Effector CD4-positive, alpha-beta T cell (primary cell): ENCODE measurements at places on chromosomes 13 and 19.

- no peak for DNase-seq
Observed at GRCh38 chr13:95160112-95160906, 140.9 kb downstream of the ABCC4 start.

- no peak for DNase-seq
Observed at GRCh38 chr19:13942023-13942684, 3.9 kb upstream of the PODNL1 start.

- no peak for DNase-seq
Observed at GRCh38 chr13:66113882-66114526, 1116.1 kb downstream of the PCDH9 start.

- DNase-seq = no peak
Observed at GRCh38 chr13:40464337-40465014, 202.0 kb downstream of the FOXO1 start.

- no peak for DNase-seq
Observed at GRCh38 chr13:106382534-106382933, 152.9 kb downstream of the EFNB2 start.
